ENCODE measurements at places on chromosomes 5 and 9.

GRCh38 chr5:111135946-111136345 is 43.8 kb downstream of the WDR36 start:
- DNase-seq: peak; percentile 33

- no peak for DNase-seq
These were observed 175.1 kb upstream of the PCSK5 start for GRCh38 chr9:75715360-75715759.

DNA sequence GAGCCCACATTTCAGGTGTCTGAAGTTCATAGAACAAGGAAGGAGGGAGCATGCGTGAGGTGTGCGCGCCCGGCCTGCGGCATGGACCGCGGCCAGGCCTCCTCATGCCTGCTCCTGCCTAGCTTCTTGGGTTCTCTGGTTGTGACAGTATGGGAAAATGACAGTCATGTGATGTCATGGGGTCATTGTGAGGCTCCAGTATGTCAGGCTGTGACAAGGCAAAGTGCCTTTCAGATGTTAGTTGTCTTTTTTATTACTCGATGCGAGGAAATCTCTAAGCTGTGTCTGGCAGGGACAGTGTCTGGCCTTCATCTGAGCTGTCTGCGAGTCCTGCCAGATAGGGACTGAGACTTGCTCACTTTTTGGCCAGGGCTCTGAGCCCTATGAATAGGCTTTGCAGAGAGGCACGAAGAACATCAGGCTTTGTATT is 13.3 kb downstream of the UCK1 start:
- DNase-seq: no peak

DNA sequence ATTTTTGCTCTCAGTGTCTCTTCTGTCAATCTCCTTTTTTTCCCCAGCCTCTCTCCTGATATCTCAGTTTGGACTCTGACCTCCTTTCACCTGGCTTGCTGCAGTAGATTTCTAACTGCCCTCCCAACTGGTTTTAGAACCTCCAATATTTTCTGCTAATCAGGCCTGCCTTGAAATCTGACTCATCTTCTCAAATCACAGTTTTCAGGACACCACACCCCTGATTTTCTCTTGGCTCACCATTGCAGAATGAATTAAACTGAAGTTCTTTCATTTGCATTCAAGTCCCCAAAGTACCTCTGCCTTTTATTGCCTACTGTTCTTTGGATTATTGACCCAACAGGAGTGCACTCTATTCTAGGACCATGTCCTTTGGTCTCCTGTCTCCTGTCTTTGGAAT is 310.4 kb upstream of the TRPC7 start:
- no peak for DNase-seq

- no peak for DNase-seq
These were observed 47.4 kb upstream of the GLDC start for GRCh38 chr9:6692881-6693361.

GRCh38 chr5:52063186-52063585 is 679.9 kb downstream of the ISL1 start:
- no peak for DNase-seq

DNA sequence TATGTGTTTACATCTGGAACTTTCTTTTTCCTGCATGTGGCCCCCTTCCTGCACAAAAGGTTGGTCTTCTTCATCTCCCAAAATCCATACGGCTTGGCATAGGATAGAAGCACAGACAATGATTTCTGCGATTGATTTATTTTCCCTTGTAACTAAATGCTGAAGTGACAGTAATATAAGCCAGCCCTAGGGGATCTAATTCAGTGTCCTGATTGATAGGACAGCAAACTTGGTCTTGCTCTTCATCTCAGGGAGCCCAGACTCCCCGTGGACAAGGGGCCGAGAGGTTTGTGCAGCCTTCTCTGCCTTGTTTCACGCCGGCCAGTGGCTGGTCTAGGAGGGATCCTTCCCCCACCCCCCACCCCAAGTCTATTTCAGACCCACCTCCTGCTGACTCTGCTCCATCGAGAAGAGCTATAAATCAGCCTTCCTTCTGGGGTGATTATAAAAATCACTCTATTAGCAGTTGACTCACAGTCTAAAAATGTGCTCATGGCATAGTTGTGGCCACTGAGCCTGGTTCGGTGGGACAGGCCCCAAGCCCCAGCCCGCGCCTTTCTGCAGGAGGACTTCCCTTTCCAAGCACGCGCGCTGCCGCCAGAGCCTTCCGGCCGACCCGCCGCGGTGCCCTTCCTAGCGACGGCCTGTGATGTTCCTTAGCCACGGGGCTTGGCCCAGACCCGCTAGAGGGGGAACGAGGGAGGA is 89.8 kb upstream of the COL5A1 start:
- peak; percentile 95 for DNase-seq

DNA sequence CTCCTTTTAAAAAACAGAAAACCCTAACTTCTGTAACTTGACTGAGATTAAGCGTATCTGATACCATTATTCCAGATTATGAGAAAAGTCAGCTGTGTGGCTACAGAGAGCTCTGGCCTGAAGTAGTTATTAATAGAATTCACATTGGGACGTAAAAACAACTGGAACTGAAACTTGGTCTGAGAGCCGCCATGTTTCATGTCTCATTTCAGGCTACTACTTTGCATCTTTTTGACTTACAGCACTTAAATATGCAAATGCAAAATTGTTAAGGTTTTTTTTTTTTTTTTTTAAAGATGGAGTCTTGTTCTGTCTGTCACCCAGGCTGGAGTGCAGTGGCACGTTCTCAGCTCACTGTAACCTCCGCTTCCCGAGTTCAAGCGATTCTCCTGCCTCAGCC is 25.2 kb downstream of the MAP3K1 start:
- DNase-seq: no peak

GRCh38 chr5:122844136-122844909 is 1.1 kb upstream of the SNX24 start:
- DNase-seq: no peak

DNA sequence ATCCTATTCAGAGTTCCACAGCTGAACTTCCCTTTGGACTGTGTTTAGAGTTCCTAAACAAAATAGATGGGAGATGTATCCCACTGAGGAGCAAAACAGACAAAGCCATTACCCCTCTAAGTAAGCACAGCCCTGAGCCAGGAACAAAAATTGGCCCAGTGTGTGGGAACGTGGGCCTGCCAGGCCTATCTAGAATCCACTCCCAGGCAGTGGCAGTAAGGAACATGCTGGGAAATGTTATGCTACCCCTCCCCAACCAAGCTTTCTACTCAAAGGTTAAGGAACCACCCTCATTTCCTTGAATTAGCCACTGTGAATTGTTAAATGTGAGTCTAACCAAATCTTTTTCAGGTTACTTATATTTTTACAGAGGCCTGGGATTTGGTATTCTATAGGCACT is 405.1 kb upstream of the PTGER4 start:
- DNase-seq: no peak

DNA sequence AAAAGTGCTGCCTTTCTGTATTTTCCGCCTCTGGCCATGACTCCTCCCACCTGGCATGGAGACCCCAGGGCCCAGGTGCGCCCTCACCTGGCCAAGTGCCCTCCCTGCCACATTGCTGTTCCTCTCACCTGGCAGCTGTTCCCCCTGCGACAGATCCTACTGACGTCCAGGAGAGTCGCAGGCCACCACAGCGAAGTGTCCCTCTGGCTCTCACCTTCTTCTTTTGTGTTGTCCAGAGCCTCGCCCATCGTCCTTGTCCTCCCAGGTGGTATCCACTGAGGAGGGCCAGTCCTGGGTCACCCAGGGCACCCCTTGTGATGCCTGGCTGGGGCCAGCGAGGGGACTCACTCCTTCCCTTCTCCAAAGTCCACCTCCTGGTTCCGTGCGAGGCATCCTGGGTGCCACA is 2.6 kb downstream of the NKD2 start:
- DNase-seq: no peak

- no peak for DNase-seq
These were observed 37.8 kb downstream of the TLE4 start for GRCh38 chr9:79609468-79610018.

DNA sequence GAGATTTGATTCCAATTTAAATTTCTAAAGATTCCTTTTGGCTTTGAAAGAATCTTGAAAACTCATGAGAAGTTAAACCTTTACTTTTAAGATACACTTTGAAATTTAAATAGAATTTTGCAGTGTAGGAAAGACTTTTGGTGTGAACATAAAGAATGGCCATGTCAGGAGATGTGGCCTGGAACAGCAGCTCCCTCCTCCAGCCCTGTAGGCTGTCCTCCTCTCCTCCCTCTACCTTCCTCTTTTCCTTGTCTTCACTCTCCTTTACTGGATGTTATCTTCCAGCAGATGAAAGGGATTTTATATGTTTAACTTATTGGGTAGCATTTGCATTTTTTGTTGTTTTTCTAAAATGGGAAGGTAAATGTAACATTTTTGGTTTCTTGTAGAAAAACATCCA is 18.9 kb downstream of the ASPN start:
- DNase-seq: no peak

All from H54 (cell line).